ENCODE measurements at places on chromosomes 2 and 18.

DNA sequence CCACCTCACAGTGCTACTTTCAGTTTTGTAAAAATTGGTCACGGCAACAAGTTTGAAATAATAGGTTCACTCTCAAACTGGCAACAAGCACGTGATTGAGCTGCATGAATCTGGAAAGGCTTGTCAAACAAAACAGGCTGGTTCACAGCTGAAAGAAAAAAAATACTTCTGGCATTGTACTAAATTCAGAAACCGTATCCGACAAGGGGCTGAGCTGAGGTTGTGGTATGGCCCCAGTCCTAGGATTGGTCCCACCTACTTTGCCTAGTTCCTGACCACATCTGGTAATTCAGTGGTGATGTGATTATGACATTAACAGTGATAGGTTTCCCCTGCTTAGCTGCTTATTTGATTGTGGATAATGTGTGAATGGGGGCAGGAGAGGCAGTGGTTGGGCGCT, 326.5 kb upstream of the THUMPD2 start:
- DNase-seq: no peak

GRCh38 chr2:165777522-165778186, 16.4 kb downstream of the GALNT3 start:
- DNase-seq: no peak

DNA sequence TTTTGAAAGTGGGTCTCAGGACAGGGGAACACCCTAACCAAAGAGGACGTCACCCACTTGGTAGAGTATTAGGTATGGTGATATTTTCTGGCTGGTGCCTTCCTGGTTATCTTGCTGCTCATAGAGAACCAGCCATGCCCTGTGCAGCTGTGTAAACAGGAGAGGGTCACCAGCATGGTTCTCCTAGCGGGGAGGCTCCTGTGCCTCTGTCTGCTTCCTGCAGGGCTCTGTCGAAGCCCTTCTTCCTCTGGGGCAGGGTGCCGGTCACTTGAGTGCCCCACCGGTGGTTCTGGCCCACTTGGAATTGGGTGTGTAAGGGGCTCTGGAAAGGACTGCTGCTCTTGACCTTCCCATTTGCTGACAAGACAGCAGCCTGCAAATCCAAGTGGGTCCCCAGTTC, 131.6 kb upstream of the MSH6 start:
- DNase-seq: no peak

DNA sequence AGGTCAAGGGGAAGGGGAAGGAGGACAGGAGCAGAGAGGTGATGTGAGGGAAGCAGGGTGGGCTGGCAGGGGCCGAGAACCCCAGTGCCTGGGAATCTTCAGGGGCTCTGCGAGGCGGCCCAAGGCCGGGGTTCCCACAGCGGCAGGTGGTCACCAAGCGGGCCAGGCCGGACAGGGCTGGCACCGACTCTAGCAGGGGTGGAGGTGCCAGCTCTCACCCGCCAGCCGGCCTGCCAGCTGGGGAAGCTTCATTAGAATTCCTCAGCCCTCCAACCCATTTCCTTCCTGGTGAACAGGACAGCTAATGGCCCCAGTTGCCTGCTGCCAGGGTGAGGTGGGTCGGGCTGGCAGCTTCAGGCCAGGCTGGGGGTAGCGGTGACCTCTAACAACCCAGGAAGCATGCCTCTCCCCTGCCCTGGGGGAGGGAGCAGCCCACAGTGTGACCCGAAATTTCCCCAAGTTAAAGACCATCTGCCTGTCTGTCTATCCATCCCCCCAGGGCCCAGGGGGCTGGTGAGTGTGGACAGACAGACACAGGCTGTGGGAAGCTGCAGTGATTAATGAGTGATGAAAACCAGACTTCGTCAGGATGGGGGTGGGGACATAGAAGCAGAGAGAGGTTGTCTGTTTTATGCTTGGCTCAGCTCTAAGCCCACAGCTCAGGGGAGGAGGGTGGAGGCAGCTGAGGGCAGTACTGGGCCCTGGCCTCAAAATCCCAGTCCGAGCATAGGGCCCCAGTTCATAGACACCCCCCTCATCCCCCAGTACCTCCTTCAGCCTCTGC, 144.1 kb downstream of the ZFP36L2 start:
- DNase-seq: no peak
